Progenitor cell of endocrine pancreas (in vitro differentiated cells): ENCODE measurements at places on chromosomes 7 and 10. TPM values are rescaled to one million over a fixed set of nuclear protein-coding genes. Genes with fewer than 3 reads are reported as not detected.

PRLHR gene
- 1.5 and 1.7 TPM in 2 replicates for total RNA-seq

ACBD7 gene
- 10.5 and 10.7 TPM in 2 replicates for total RNA-seq

DNA sequence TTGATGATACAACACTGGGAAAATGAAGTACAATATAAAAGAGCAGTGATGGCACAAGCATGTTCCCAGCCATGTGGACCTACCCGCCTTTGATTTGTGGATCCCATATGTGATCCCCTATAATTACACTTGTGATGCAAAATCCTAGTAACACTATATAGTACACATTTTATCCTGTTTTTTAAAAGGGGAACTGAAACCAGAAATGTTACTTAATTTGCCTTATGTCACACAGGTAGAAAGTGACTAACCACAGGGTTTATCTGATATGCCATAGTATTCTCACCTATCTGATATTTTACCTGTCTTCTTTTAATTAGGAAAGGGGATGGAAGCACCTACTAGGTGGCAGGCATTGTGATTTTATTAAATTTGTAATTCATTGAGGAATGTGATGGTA, 35.0 kb downstream of the ARMC3 start:
- no peak for DNase-seq

GRCh38 chr7:102889851-102890250, 22.9 kb upstream of the LRRC17 start:
- DNase-seq, result no peak

DNA sequence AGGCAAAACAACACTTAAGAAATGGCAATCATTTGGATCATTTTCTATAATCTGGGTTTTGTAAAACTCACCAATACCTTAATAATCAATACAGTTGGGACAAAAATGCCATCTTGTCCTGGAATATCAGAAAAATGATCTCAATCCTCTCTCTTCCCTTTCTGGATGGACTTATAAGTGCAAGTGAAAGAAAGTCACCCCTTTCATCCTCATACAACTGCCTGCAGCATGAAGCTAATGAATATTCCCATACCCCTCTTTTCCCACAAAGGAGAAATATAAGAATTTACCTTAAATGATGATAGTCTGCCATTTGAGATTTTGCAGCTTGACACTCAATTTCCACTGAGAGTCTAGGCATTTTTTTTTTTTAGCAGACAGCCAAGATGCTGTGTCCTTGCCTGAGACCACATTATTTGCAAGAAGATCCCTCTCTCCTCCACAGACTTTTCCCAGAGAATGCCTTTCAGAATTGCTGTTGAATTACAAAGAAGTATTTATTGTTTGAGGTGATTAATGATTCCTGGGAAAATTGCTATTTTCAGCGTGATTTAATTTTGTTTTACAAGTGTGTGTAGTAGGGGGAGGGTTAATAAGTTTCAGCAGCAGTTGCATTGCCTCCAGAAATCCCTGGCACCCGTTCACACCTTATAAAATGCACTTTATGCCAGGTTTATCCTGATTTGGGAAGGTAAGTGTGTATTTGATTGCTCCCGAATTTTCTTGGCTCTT, 3.8 kb downstream of the HOXA4 start:
- DNase-seq, result no peak

GRCh38 chr7:77217474-77218185, 18.0 kb upstream of the FGL2 start:
- DNase-seq, result no peak

DNA sequence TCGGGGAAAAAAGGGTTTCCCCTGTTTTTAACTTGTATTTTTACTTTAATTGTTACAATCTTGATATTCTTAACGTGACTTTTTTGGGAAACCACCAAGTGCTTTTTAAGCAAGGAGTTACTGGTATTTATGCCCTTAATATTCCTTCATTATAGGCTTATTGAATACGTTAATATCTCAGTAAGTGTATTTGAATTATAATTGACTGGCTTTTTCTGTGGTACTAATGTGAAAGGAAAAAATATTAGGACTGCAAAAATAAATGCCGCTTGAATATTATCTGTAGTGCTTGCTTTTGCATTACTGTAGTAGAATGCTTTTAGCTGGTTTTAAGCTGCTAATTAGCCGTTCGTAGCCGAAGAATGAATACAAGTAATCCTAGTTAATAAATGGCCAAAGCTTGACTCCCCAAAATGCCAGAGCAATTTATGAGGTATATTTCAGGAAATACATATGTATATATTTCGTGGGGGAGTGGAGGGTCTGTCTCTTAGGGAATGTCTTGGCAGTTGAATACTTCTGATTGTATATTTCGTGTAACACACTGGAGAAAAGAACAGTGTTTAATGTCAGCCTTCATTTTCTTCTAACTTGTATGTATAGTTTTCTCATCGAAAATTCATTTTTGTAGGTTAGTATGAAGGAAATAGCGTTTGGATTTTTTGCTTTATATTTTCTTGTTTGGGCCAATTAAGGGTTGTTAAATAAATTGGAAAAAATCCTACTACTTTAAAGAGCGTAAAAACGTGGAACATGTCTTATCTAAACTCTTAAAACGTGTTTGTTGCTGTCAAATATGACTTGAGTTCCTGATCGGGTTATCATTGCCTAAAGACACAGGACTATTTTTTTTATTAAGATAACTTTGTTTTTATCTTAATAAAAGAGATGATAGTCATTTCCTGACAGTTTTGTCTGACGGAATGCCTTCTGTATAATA, 1.5 kb downstream of the PDCD4 start:
- DNase-seq, result no peak

DNA sequence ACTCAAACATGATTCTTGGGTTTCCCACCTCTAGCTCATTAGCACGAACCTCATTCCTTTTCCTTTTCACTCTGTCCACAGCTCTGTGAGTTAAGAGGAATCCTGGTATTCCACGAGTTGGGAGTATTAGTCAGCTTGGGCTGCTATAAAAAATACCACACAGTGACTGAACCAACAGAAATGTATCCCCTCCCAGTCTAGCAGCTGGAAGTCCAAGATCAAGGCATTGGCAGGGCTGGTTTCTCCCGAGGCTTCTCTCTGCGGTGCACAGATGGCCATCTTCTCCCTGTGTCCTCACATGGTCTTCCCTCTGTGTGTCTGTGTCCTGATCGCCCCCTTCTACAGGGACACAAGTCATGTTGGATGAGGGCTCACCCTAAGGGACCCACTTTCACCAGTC, 261.6 kb downstream of the TNS3 start:
- no peak for DNase-seq

GRCh38 chr7:33145156-33145555, 15.8 kb downstream of the BBS9 start:
- no peak for DNase-seq

CHST3 gene
- 12.9 and 14.1 TPM in 2 replicates for total RNA-seq

DDX50 gene
- total RNA-seq, result 42.3 and 45.3 TPM in 2 replicates

DNA sequence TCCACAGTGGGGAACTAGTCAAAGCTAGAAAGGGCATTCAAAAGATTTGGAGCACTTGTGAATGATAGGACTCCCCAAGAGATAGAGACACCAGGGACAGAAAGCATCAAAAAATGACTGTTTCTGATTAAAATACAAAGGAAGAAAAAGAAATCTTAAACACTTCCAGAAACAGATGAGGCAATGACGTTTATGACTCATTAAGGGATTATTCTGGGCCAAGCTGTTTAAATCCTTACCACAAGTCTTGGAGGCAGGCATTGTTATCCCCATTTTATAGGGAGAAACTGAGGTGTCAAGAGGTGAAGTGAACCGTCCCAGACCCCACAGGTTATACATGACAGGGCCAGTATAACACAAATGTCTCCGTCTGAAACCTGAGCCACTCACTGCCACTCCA, 68.3 kb upstream of the AMPH start:
- DNase-seq, result no peak

DNA sequence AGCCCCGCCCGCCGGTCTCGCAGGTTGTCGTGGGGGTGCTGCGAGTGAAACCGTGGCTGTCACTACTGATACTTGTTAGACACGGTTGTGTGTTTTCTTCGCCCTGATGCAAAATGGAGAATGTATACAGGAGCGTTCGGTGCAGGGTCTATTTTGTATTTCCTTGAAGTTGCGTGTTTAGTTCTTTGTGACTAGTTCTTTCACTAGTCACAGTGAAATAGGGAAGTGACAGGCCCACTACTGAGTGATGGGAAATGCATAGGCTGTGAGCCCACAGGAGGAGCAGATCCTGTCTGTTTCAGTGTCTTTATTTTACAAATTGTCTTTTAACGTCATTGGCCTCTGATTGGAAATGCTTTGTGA, 675 bp downstream of the ABRAXAS2 start:
- no peak for DNase-seq

- no peak for DNase-seq
Measured at GRCh38 chr7:106015381-106016218, 52.5 kb downstream of the CDHR3 start.

DNA sequence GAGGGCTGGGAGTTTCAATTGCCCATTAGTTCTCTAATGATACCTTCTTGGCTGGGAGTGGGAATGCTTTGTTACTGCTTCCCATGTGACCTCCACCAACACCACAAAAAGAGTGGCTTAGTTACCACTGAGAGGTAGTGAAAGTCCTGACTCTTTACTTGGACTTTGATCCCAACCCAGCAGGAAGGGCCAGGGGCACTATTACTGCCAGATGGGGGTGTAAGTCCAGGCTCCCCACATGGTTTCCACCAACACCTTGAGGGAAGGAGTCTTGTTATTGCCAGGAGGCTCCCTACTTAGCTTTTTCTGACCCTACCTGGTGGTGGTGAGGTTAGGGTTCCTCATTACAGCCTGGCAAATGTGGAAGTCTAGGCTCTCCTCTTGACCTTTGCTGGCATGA, 11.4 kb downstream of the GGCT start:
- no peak for DNase-seq

GRCh38 chr7:11343818-11344413, 370.2 kb downstream of the PHF14 start:
- DNase-seq, result no peak

DNA sequence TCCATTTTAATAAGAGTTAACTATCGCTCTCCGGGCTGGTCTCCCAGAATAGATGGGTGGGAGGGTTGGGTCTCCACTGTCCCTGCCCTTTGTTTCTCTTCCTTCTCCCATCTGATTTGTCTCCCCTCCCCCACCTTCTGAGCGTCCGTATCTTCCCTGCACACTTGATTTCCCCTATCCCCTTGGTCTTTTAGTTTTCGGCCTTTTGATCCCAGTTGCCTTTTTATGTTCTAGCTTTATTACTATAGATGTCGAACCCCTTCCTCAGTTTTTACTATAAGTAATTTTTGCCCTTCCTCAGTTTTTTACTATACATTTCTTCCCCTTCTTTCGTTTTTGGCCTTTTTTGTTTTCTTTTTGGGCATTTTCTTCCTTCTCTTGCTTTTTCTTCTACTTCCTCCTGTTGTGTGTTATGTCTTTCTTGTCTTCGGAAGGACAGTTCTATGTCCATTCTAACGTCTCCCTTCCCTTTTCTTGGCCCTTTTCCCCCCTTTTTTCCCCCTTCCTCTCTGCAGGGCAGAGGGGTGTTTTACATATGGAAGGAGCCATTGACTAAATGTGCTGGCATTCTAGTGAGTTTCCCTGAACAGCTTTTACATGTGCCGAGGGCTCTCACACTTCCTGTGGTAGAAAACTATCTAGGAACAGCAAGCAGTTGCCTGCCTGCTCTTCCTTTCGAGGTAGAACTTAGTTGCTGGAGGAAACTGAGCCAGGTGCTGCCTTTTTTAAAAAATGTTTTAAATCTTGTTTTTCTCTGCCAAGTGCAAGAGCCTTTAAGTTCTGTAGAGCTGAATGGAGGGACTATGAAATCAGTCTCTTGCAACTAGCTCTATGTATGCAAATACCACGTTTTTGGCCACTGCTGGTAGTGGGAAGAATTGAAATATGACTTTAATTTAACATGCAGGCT, 2.8 kb downstream of the TET1 start:
- DNase-seq, result no peak

DNA sequence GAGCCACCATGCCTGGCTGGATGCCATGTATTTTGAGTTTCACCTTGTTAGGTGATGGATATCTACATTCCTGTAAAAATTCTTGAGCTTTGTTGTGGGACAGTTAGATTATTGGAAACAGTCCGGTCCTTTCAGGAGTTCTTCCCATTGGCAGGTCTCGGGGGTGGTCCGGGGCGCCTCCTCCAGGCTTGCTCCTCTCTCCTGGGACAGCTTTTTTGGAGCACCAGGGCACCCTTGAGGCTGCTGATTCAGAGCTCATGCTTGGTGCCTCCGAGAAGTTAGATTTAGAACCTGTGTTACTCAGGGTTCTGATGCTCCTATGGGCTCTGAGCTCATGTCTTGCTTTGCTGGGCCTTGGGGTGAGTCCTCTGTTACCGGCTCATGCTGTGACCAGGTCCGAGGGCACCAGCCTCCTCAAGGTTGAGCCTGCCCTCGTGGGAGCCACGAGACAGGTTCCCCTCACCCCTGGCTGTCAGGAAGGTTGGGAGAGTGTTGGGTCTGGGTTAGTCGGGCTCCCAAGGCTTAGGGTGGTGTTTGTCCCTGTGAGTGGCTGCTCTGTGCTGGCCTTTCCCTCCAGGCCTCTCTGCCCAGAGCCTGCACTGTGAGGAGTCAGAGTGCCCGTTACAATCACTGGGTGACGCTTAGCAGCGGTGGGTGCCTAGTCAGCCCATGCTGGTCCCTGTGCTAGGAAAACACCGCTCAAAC, 6.0 kb downstream of the SPRN start:
- no peak for DNase-seq

GRCh38 chr7:142138996-142139395, 27.5 kb downstream of the MGAM2 start:
- no peak for DNase-seq

DNA sequence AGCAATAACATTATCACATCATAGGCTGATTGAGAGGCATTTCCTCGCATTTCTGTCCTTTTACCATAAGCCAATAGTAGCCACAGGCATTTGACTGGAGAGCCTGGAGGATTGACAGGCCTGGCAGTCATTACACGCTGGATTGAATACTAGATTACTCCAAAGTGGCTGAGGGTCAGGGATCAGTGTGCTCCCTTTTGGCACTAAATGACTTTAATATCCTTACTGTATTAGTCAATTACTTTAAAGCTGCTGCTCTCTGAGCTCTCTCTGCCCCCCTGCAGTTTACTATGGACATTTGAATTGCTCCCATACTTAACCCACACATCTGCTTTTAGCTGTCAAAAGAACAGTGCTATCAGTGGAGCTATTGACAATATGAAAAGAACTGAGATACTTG, 302.0 kb downstream of the TFEC start:
- no peak for DNase-seq

DNA sequence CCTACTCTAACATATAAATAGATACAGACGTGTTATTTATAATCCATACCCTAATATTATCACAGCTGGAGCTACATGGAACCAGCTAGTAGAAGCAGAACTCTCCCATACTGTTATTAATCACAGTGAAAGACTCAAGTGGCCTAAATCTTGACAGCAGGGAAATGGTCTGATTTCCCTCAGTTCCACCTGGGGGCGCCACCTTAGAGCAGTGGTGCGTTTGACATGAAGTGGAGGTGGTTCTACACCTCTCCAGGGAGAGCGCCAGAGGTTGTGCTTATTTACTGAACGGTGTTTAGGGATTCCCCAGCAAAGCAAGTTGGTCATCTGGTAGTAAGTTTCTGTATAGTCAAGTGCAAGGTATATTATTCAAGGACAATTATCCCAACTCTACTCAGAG, 17.6 kb downstream of the DNTT start:
- no peak for DNase-seq

- no peak for DNase-seq
Measured at GRCh38 chr10:105840288-105840770, 1199.2 kb downstream of the SORCS3 start.

GRCh38 chr10:649445-649797, 40.0 kb downstream of the DIP2C start:
- no peak for DNase-seq
